ENCODE measurements at places on chromosomes 16 and 17.

GRCh38 chr17:31064707-31065106, 30.1 kb upstream of the NF1 start:
- no peak for DNase-seq

DNA sequence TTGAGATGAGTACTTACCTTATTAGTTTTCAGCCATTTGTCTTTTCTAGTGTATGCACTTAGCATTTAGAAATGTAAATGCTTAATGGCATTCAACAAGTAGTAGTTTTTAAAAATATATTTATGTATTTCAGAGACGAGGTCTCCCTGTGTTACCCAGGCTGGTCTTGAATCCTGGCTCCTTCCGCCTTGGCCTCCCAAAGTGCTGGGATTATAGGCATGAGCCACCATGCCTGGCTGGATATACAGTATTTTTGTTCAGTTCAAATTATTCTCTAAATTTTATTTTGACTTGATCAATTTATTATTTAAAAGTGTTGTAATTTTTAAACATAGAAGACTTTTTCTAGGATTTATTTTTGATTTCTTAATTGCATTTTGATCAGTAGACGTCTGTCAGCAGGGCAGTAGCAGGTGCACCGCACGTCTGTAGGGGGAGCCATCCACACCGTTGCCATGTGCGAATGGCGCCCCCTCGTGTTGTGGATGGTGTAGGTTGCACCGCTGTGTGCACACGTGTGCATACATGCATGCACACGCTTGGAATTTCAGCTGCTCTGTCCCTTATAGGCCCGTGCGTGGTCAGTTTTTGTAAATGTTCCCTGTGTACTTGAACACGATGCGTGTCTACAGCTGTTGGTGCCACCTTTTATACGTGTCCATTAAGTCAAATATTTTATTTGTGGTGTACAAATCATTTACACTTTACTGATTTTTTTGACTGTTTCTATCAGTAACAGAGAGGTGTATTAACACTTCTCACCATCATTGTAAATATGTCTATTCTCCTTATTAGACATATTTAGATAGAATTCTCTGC, 30.6 kb downstream of the RPTOR start:
- peak; percentile 90 for DNase-seq

DNA sequence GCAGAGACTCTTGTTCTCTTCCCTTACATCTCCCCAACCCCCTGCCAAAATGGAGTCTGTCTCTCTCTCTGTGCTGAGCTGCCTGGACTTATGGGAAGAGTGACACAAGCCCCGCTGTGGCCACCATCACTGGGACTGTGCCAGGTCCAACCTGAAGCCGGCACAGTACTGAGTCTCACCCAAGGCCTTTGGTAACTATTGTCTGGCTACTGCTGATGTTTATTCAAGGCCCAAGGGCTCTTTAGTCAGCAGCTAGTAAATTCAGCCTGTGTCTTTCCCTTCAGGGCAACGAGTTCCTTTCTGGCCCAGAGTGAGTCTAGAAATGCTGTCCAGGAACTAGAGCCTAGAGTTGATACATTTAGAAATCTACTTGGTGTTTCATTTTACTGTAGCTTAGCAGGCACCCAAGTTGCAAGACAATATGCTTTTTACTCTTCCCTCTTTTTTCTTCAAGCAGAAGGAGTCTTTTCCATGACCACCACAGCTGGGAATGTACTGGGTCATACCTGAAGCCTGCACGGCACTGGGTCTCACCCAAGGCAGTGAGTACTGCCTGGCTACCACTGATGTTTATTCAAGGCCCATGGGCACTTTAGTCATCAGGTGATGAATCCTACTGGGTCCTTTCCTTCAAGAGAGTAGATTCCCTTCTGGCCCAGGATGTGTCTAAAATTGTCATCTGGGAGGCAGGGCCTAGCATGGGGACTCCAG, 17.7 kb downstream of the EFCAB5 start:
- DNase-seq: no peak

DNA sequence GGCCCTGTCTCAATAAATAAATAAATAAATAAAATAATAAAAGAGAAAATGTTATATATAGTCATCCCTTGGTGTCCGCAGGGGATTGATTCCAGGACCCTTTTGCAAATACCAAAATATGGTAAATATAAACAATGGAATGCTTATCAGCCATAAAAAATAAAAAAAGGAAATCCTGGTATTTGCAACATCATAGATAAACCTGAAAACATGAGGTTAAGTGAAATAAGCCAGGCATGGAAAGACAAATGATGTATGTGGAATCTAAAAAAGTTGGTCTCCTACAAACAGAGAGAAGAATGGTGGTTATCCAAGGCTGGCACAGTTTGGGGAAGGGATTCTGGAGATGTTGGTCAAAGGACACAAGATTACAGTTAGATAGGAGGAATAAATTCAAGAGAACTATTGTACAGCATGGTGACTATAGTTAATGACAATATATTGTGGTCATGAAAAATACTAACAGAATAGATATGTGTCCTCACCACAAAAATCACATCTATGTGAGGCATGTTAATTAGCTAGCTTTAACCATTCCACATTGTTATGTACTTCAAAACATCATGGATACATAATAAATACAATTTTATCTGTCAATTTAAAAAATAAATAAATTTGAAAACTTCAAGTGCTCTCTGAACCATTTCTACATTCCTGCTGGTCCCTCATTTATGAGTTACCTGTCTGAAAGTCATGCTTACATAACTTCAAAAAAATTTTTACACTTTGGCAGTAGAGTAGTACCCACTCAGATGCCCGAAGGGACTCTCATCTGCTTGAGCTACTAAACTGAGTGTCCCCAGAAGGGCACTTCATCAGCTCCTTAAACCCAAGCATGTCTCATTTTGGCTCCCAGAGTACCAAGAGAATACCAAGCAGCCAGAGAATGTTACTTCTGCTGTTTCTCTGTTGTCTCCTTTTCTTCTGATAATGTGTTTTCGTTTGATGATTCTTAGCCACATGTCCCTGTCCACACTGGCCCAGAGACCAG, 26.6 kb downstream of the N4BP1 start:
- DNase-seq: no peak

- no peak for DNase-seq
Measured at GRCh38 chr16:81720973-81721906, 57.9 kb upstream of the PLCG2 start.

DNA sequence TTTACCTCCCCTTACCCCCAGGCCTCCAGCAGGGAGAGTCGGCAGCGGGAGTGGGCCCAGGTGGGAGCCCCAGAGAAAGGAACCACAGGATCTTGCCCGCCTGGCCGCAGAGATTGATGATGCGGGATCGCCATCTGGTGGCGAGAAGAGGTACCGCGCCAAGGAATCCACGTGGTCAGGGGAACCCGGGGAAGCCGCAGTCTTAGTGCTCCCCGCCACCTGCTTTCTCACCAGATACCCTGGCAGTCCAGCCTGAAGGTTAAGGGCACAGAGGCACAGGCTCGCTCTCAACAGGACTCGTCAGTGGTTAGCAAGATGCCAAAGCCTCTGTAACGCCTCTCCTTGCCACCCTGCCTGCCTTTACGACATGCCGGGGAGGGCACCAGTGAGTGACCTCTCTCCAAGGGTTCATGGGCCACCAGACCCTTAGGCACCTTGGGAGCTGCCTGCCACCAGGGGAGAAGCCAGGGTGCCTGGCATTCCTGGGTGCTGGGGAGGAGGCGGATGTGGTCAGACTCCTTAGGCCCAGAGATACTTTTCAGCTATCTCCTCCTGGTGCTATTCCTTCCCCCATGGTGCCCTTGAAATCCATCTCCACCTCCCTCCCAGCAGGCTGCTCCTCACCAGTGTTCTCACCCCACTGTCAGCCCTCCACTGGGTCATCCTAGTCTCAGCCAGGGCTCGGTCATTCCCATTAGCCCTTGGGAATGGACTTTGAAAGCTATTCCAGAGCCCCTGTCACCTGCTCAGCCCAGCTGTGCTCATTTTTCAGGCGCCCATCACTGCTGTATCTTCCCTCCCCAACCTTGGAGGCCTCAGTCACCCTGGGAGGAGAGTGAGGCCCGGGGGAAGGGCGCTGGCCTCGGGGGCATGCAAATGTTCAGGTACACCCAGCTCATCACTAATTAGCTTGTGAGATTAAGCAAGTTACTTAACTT, 5.5 kb upstream of the RHBDF2 start:
- DNase-seq: peak; percentile 81
